ENCODE measurements at places on chromosomes 1 and 21.
A peak's percentile ranks its signal among the peaks of the same experiment; 100 is the strongest.

GRCh38 chr1:65075123-65075976 lies 72.7 kb upstream of the AK4 start:
- DNase-seq = peak; percentile 69

GRCh38 chr1:71463144-71463543 lies 382.3 kb upstream of the ZRANB2 start:
- DNase-seq = no peak

DNA sequence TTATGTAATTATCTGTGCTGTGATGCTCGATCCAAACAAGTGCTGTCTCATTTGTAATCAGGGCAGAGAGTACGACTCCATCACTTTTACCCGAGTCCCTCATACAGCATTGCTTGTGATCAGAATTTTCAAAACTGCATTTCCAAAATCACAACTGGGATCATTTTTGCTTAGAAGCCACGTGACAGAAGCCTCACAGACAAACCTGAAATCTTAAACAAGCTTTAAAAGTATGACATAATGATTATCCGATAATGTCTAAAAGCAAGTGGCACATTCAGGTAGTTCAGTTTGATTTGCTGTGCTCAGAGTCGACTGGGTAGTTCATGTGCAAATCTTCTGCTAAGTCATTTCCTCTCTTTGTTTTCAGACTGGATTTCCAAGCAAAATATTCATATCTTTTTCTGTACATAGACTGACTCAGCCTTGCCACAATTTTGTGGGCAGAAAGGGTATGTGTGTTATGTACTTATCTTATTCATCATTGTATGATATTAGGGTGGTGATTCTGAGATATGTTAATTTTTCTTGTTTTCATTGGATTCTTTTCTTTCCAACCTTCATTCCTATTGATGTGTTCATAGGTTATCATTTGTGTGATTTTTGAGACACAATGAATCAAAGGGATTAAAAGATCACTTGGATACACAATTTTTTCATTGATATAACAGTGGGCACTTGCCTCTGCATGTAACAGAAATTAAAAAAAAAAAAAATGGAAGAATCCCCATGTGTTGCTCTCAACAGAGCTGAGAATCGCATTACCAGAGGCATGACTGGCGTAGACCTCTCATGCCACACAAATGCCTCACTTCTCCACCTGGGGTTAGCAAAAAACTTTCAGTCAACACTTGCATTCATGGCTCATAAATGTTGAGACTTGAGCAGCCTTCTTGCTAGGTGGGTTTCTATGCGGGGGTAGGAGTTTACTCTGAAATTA lies 355.7 kb downstream of the LTN1 start:
- DNase-seq = no peak

DNA sequence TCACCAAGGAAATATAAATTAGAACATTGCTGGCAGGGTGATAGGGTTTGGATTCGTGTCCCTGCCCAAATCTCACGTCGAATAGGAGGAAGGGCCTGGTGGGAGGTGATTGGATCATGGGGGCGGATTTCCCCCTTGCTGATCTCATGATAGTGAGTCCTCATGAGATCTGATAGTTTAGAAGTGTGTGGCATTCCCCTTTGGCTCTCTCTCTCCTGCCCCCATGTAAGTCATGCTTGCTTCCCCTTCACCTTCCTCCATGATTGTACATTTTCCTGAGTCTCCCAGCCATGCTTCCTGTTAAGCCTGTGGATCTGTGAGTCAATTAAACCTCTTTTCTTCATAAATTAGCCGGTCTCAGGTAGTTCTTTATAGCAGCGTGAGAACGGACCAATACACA lies 60.6 kb downstream of the VPS26C start:
- no peak for DNase-seq

DNA sequence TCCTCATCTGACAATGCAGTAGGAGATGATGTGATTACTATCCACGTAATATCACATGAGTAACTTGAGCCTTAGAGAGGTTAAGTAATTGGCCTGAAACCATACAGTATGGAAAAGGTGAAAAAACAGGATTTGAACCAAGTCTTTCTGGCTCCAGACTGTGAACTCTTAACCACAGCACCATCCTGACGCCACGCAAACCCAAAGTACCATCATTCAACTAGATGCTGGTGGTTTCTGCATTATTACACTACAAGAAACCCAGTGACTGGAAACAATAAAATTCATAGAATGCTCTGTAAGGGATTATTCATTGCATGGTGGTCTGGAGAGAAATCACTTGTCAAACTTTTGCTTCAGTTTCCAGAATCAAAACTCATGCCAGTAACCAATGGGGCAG lies 90.7 kb downstream of the MAB21L3 start:
- no peak for DNase-seq

- no peak for DNase-seq
Observed at GRCh38 chr1:178490136-178490535, 6.6 kb downstream of the CLEC20A start.

- peak; percentile 37 for DNase-seq
Observed at GRCh38 chr1:171740987-171741871, 636 bp downstream of the VAMP4 start.

GRCh38 chr1:177448652-177449357 lies 278.0 kb downstream of the BRINP2 start:
- DNase-seq = no peak

- no peak for DNase-seq
Observed at GRCh38 chr1:77796695-77797405, 17.4 kb downstream of the MIGA1 start.

DNA sequence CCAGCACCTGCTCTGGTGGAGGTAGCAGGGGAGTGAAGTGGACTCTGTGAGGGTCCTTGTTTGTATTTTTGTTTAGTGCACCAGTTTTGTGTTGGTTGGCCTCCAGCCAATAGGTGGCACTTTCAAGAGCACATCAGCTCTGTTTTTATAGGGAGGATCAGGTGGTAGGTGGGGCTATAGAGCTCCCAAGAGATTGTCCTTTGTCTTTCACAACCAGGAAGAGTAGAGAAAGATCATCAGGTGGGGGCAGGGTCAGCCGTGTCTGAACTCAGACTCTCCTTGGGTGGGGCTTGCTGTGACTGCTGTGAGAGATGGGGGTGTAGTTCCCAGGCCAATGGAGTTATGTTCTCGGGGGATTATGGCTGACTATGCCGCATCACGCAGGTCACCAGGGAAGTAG lies 159.8 kb downstream of the ZNF326 start:
- no peak for DNase-seq

- no peak for DNase-seq
Observed at GRCh38 chr1:27655151-27655937, 16.6 kb downstream of the IFI6 start.

Measured in NCI-H1105 treated with DMSO at 0.1 percent for 48 hours (cell line).